ENCODE measurements at places on chromosomes 3 and 15.

- no peak for DNase-seq
These were observed 1.1 kb upstream of the C15orf62 start for GRCh38 chr15:40768521-40769273.

DNA sequence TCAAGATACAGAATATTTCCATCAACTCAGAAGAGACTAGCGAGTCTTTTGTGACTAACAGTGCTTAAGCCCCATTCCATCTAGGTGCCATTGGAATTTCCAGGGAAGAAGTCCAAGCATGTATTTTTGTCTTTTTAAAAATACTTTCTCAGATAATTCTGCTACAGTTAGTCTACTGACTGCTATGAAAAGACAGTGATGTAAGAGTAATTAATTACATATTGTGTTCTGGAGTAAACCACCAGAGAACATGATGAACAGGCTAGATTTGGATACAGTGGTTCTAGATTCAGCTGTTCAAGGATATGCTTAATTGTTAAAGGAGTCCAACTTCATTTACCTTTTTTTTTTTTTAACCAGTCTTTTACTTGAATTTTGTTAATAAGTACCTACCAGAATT lies 34.8 kb upstream of the PAK6 start:
- no peak for DNase-seq

- no peak for DNase-seq
These were observed 606.6 kb downstream of the TBL1XR1 start for GRCh38 chr3:176590722-176591121.

DNA sequence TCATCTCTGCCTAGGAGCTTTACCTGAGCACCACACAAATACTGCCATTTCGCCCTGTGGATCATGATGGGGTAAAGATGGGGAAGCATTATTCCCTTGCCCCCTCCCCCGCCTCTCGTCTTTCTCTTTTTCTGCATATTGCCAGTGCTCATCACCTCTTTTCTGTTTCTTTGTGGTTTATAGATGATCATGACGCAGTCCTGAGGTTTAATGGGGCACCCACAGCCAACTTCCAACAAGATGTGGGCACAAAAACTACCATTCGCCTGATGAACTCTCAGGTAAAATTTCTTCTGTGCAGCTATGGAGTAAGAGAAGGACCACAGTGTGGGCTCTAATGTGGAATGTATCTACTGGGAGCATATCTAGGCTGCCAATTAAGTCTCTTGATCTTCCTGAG lies 88.2 kb downstream of the RPL39L start:
- no peak for DNase-seq

GRCh38 chr3:126528419-126528799 lies 4.5 kb downstream of the CHST13 start:
- DNase-seq = no peak

DNA sequence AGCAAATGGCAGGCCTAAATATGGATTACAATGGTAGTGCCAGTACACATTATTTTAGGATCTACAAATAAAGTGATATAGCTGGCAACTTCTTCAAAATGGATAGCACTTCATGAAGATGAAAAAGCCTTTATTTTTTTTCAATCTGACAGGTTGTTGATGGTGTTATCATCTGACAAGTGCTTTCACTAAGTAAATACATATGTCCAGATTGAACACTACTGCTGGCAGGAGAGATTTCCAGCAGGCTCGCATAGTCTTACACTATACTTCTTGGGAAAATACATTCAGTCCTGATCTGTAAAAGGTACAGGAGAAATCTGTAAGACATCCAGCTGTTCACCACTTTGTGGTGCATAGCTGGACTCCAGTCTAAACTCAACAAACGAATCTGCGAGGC lies 50.9 kb upstream of the ALCAM start:
- no peak for DNase-seq

- DNase-seq = no peak
These were observed 159.6 kb downstream of the LRRK1 start for GRCh38 chr15:101078669-101079323.

GRCh38 chr3:32239307-32240158 lies 1.1 kb downstream of the CMTM8 start:
- no peak for DNase-seq

DNA sequence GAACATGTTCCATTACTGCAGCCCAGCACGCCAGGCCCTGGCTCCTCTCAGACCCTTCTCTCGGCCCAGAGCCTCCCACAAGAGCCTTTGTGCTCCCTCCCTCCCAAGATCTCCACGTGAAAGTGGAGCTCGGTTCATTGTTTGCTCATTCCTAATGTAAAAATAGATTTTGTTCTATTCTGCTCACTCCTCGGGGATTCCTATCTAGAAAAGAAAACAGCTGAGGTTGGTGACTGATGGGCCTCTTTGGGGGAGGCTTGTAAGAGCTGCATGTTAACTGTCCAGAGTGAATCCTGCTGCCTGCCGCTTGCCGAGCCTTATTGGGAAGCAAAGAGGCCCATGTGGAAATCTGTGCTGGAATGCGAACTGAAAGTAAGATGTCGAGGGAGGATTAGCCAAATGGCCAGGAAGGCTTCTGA lies 267.1 kb downstream of the LRTM1 start:
- no peak for DNase-seq

DNA sequence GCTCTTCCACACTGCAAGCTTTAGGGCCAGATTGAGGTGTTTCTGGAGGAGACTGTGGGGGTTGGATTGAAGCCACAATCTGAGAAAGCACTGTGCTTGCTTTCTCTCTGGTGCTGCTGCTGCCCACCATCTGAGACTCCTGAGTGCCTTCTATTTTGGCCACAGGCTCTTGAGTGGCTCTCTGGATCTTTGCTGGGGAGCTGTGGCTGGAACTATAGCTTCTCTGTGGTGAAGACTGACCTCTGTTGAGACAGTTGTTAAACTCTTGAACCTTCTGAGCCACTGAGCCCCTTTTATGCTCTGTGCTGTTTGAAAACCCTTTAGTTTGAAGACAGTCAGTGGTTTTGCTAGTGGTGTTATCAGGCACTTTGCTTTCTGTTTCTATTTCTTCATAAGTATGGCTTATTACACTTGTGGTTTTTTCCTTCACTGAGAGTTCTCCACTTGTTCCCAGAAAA lies 108.7 kb upstream of the TSPAN3 start:
- peak; percentile 79 for DNase-seq

DNA sequence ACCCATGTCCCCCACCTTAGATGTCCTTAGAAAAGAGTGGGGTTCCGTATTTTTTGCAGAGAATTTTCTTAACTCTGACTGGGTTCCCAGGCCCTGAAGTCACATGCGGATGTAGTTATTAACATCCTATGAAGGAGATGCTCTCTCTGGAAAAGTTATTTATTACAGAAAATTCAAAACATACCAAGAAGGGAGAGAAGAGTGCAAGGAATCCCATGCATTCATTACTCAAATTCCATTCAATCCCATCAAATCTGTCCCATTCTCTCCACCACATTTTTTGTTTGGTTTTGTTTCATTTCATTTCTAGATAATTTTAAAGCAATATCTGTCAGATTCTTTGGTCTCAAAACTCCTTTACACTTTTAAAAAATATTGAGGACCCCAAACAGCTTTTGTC lies 34.3 kb upstream of the ANKRD34C start:
- DNase-seq = no peak

DNA sequence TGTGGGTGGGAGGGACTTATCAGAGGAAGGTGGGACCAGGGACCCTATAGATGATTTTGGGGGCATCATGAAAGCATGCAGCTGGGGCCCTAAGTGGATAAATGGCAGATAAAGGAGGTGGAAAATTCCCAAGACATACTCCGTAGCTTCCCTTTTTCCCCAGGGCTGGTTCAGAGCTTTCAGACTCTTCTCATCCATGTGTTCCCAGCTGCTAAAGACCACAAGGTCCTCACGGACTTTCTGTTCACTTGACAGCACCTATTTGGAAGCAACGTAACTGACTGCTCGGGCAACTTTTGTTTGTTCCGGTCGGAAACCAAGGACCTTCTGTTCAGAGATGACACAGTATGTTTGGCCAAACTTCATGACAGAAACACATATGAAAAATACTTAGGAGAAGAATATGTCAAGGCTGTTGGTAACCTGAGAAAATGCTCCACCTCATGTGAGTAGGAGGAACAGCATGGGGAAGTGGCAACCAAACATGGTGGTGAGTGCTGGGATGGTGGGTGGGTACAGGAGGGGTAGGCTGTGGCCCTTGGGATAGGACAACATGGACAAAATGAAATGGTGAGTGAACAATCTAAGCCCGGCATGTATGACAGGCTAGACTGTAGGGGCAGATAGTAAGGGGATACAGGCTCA lies 28.7 kb upstream of the SRPRB start:
- no peak for DNase-seq
